ENCODE measurements at places on chromosomes 5 and 9.

GRCh38 chr9:18580151-18580550 lies 106.2 kb downstream of the ADAMTSL1 start:
- no peak for DNase-seq

GRCh38 chr9:113446323-113446740 lies 17.2 kb upstream of the RGS3 start:
- no peak for DNase-seq

GRCh38 chr9:129278391-129279237 lies 100.6 kb upstream of the IER5L start:
- no peak for DNase-seq

GRCh38 chr5:131684051-131684450 lies 49.0 kb upstream of the RAPGEF6 start:
- DNase-seq = no peak

GRCh38 chr5:168479166-168479565 lies 7.1 kb upstream of the RARS1 start:
- DNase-seq = no peak

Data from stimulated activated effector memory CD8-positive, alpha-beta T cell treated with anti-CD3 and anti-CD28 coated beads, Interleukin-12 subunit alpha, Interleukin-12 subunit beta, amount 100 ng/mL, for 72 hours (primary cell).